RWPE2 (cell line): ENCODE measurements at places on chromosomes 7 and 10.

GRCh38 chr10:132539431-132539839 is 1.8 kb downstream of the INPP5A start:
- H3K36me3 ChIP-seq = no peaks in the 10 kb centered on the region
- no peaks in the 10 kb centered on the region for H3K27me3 ChIP-seq
- no peak overlapping the region for H3K4me3 ChIP-seq
- no peak overlapping the region for H3K27ac ChIP-seq
- no peaks in the 10 kb centered on the region for H3K4me1 ChIP-seq

GRCh38 chr7:125573126-125573525 is 643.5 kb upstream of the POT1 start:
- H3K27me3 ChIP-seq = no peaks in the 10 kb centered on the region
- no peaks in the 10 kb centered on the region for H3K36me3 ChIP-seq
- no peaks in the 10 kb centered on the region for H3K4me1 ChIP-seq
- DNase-seq = no peak
- H3K27ac ChIP-seq = no peak overlapping the region

DNA sequence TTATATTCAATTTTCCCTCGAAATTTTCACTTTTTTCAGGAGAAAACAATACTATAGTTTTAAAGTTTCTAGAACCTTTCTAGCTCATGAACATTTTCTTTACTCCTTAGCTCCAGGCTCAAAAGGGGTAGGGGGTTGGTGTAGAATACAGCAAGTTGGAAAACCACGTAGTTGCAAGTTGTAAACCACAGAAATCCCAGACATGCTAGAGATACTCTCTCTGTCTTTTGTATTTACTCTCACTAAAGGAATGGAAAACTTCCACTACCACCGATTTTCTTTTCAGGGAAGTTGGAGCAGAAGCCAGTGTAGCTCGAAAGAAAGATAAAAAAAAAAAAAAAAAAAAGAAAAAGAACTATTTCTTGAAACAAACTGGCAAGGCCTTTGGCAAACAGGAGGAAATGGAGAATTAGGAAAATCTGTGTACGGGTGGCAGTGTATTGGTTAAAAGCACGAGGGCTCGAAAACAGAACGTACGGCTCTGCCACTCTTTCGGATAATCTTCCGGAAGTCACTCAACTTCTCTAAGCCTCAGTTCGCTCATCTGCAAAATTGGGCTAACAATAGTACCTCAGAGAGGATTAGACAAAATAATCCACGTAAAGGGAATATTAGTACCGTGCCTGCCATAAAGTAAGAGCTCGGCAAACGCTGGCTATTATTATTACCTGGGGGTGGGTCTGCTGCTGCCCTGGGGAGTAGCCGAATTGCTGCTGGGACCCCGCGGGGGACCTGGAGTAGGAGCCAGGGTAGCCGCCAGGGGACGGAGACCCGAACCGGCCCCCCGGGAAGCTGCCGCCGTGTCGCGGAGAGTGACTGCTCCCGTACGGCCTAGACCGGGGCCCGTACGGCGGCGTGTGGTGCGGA is 628 bp downstream of the MPLKIP start:
- H3K27me3 ChIP-seq = no peaks in the 10 kb centered on the region
- H3K36me3 ChIP-seq = peaks cover 32% of the 10 kb centered on the region
- H3K27ac ChIP-seq = peak overlapping the region; percentile 78
- DNase-seq = no peak
- peak overlapping the region; percentile 96 for H3K4me3 ChIP-seq

GRCh38 chr7:140478246-140479061 is 851 bp downstream of the MKRN1 start:
- H3K4me1 ChIP-seq = peaks cover 5% of the 10 kb centered on the region
- no peak for DNase-seq
- no peaks in the 10 kb centered on the region for H3K27me3 ChIP-seq
- H3K4me3 ChIP-seq = peak overlapping the region; percentile 70
- H3K27ac ChIP-seq = peak overlapping the region; percentile 72
- H3K36me3 ChIP-seq = no peaks in the 10 kb centered on the region

- H3K4me3 ChIP-seq = no peak overlapping the region
- no peak for DNase-seq
- H3K36me3 ChIP-seq = no peaks in the 10 kb centered on the region
- H3K27me3 ChIP-seq = peaks cover 11% of the 10 kb centered on the region
These were observed 68.2 kb upstream of the GRM8 start for GRCh38 chr7:127320974-127321373.

GRCh38 chr7:140031364-140031763 is 31.4 kb downstream of the PARP12 start:
- H3K4me1 ChIP-seq = peaks cover 33% of the 10 kb centered on the region
- DNase-seq = no peak
- no peak overlapping the region for H3K4me3 ChIP-seq
- H3K27me3 ChIP-seq = no peaks in the 10 kb centered on the region
- peaks cover 49% of the 10 kb centered on the region for H3K36me3 ChIP-seq

DNA sequence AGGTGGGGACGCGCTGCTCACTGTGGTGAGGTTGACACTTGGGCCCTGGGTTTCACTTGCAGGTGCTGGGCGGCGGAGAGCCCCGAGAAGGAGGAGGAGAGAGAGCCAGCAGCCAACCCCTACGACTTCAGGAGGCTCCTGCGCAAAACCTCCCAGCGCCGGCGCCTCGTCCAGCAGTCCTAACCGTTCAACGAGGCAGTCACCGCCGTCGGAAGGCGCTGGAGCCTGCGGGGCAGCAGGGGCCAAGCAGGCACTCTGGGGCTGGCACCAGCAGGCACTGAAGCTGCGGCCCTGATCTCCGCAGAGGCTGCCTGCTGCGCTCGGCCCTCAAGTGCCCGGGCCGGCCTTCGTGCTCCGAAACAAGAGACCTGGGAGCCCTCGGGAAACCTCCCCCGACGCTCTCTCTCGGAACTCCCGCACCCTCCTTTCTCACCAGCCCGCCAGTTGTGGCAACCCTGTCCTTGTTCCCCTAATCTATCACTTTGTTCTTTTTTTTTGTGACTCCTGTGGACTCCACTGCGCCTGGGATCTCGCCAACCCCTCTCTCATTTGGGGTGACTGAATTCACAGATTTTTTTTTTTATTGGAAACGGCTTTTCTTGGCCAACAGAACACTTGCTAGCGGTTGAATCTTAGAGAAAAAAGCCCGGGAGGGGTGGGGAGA is 4.7 kb upstream of the GAD2 start:
- H3K4me3 ChIP-seq = no peak overlapping the region
- H3K36me3 ChIP-seq = no peaks in the 10 kb centered on the region
- no peaks in the 10 kb centered on the region for H3K4me1 ChIP-seq
- H3K27me3 ChIP-seq = peaks cover 62% of the 10 kb centered on the region
- DNase-seq = no peak
- H3K27ac ChIP-seq = no peak overlapping the region

DNA sequence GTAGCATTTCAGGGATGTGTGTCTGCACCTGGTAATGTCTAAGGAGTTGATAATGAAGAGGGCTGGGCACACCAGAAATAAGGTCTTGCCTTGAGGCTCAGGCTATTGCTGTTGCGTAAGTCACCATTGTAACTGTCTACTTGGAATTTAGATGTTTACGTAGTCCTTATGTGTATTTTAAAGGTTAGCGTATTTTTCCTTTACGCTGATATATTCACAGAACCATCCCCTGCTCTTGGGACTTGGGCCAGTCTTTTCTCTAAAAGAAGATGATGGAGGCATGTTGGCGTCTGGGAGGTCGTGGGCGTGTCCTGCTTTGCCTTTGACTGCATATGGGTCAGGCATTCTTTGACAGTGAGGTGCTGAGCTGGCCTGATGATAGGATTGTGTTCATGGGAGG is 14.7 kb downstream of the WDR37 start:
- no peak overlapping the region for H3K4me3 ChIP-seq
- no peaks in the 10 kb centered on the region for H3K4me1 ChIP-seq
- peaks cover 23% of the 10 kb centered on the region for H3K36me3 ChIP-seq
- H3K27ac ChIP-seq = no peak overlapping the region

DNA sequence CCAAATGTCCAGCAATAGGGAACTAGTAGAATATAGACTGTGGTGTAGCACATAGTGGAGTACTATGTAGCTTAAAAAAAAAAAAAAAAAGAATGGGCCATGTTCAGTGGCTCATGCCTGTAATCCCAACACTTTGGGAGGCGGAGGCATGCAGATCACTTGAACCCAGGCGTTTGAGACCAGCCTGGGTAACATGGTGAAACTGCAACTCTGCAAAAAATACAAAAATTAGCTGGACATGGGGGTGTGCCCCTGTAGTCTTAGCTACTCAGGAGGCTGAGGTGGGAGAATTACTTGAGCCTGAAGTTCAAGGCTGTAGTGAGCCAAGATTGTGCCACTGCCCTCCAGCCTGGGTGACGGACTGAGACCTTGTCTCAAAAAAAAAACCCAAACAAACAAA is 64.4 kb downstream of the CHN2 start:
- H3K27me3 ChIP-seq = no peaks in the 10 kb centered on the region
- no peak overlapping the region for H3K27ac ChIP-seq
- H3K4me1 ChIP-seq = peaks cover 17% of the 10 kb centered on the region
- no peak overlapping the region for H3K4me3 ChIP-seq
- no peak for DNase-seq

DNA sequence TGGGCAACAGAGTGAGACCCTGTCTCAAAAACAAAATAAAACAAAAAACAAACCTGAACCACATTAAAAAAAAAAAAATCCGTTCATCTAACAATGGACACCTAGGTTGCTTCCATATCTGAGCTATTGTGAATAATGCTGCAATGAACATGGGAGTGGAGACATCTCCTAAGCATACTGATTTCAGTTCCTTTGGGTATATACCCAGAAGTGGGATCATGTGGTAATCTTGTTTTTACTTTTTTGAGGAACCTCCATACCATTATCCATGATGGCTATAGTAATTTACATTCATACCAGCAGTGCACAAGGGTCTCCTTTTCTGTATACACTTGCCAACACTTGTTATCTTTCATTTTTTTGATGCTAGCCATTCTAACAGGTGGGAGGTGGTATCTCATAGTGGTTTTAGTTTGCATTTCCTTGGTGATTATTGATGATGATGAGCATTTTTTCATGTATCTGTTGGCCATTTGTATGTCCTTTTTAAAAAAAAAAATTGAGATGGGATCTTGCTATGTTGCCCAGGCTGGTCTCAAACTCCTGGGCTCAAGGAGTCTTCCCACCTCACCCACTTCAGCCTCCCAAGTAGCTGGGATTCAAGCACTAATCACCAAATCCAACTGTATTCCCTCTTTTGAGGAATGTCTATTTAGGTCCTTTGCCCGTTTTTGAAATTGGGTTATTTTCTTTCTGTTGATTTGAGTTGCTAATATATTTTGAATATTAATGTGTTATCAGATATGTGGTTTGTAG is 17.5 kb downstream of the CDK13 start:
- DNase-seq = no peak
- H3K27ac ChIP-seq = no peak overlapping the region
- H3K36me3 ChIP-seq = no peaks in the 10 kb centered on the region
- H3K4me3 ChIP-seq = no peak overlapping the region
- H3K27me3 ChIP-seq = no peaks in the 10 kb centered on the region

GRCh38 chr10:131511391-131511790 is 199.9 kb upstream of the TCERG1L start:
- H3K4me1 ChIP-seq = no peaks in the 10 kb centered on the region
- no peaks in the 10 kb centered on the region for H3K36me3 ChIP-seq

DNA sequence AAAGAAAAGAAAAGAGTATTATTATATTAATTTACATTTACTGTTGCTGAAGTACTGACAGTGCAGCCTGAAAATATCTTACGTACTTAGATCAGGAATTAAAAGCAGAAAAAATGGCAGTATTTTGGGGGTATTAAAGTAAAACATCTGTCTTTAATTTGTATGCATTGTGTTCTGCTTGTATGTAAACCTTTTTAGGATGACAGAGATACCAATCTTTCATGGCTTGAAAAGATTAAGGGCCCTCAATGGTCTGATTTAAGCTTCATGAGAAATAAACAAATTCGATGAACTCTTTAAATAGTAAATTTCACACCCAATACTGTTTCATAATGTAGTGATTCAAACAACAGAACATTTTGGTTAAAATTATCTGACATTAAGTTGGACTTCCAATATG is 116.3 kb downstream of the MLLT10 start:
- no peak overlapping the region for H3K27ac ChIP-seq
- no peaks in the 10 kb centered on the region for H3K27me3 ChIP-seq
- H3K4me1 ChIP-seq = no peaks in the 10 kb centered on the region
- H3K4me3 ChIP-seq = no peak overlapping the region
- DNase-seq = no peak

GRCh38 chr10:10589540-10590303 is 427.9 kb upstream of the CELF2 start:
- no peak overlapping the region for H3K4me3 ChIP-seq
- H3K4me1 ChIP-seq = peaks cover 6% of the 10 kb centered on the region
- no peaks in the 10 kb centered on the region for H3K36me3 ChIP-seq

- DNase-seq = no peak
- H3K27me3 ChIP-seq = no peaks in the 10 kb centered on the region
- H3K4me3 ChIP-seq = no peak overlapping the region
- H3K36me3 ChIP-seq = no peaks in the 10 kb centered on the region
These were observed 594 bp downstream of the TDRD1 start for GRCh38 chr10:114179747-114180146.

DNA sequence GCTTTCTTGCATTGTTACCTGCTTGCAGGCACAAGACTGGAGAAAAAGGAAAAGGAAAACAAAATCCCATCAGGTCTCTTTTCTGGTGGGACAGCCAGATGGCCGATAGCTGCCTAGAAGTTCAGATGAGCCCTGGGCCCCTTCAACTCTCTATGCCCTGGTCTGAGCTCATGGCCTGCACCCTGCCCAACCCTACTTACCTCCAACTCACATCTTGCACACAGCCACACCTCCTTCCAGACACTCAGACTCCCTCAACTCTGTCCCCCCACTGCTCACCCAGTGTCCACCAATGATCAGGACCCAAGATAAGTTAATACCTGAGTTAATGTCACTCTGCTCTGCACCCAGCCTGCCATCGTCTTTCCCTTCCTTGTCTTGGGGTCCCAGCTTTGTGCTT is 10.9 kb downstream of the RBP3 start:
- no peak overlapping the region for H3K27ac ChIP-seq
- no peaks in the 10 kb centered on the region for H3K4me1 ChIP-seq
- H3K27me3 ChIP-seq = no peaks in the 10 kb centered on the region
- H3K36me3 ChIP-seq = no peaks in the 10 kb centered on the region
- DNase-seq = no peak

GRCh38 chr7:191981-192649 is at the start of gene FAM20C:
FAM20C (plus strand) TSS chr7:192571; CDS start chr7:193200, 629 bp downstream.
- no peaks in the 10 kb centered on the region for H3K4me1 ChIP-seq
- no peak for DNase-seq
- H3K27ac ChIP-seq = peak within 1 kb of the TSS; percentile 57
- H3K27me3 ChIP-seq = no peaks in the 10 kb centered on the region
